ENCODE measurements at places on chromosomes 7 and 10.
A peak's percentile ranks its signal among the peaks of the same experiment; 100 is the strongest.

DNA sequence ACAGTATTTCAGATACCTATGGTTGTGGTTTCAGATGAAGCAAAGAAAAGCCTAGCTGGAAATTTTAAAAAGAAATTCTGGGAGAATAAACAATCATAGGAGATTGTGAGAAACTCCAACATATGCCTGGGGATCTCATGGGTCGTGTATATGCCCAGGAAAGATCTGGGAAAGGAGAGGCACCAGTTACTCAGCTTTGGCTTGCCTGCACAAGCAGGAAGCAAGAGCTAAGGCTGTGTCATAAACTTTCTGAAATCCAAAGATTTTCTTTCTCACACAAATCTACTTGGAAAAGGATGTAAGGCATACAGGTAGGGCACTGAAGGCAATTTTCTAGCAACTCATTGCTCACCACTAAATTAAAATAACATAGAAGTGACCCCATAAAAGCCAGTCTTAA lies 373.6 kb downstream of the CDC14C start:
- DNase-seq, result no peak

GRCh38 chr10:23419201-23419600 lies 19.7 kb upstream of the OTUD1 start:
- no peak for DNase-seq

DNA sequence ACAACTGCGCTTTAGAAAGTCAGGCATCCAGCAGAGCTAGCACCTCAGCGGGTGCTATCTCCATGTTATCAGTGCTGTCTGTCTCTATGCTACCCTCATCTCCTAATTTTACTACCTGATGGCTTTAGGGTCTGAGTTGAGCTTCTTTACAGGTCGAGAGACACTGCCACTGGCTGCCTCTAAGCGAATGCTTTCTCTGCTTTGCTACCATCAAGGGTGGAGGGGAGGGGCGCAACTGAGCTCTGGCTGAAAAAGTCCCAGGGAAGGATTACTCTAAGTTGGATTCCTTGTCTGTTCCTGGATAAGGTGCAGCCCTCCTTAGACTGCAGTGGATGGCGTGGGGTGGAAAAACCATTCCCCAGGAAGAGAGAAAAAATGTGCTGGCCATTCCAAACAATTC lies 105.7 kb downstream of the CDK14 start:
- DNase-seq, result no peak

DNA sequence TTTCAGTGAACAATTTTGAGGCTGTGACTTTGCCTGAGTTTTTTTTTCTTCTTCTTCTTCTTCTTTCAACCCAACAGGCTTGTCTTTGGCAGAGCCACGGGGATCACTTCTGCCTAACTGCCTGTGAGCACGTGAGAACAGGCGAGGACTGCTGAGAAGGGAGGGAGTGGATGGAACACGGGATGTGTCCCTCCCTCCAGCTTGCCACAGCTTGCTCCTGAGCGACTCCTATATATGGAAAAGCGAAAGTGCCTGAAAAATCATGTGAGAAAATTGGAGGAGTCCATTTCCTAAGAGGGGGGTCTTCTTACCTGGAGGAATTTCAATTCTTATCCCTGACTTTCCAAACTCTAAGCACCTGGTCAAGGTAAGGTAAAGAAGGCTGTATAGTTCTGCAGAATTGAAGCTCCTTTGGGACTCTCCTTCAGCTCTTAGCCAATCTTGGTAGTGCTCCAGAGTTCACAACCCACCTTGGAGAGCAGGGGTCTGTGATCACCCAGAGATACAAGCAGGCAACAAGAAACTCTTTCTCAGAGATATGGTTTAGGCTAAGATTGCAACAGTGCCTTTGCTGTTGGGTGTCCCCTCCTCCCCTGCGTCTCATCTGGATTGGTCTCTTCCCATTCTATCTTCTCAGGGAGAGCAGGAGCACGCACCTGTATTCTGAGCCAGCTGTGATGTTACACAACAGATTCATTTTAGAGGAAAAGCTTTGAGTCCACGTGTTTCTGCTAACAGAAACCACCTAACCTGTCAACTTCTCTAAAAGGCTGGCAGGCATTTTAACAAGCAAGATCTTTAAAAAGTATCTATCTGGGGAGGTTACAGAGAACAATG lies at the start of gene MAT1A:
Gene MAT1A (minus strand): TSS at position 208 of the 837 bp plus-strand sequence. CDS start 235 bp downstream, outside the sequence.
- no peak for DNase-seq

- DNase-seq, result peak; percentile 82
Observed at GRCh38 chr10:80462981-80463741, 9.1 kb downstream of the TSPAN14 start.

DNA sequence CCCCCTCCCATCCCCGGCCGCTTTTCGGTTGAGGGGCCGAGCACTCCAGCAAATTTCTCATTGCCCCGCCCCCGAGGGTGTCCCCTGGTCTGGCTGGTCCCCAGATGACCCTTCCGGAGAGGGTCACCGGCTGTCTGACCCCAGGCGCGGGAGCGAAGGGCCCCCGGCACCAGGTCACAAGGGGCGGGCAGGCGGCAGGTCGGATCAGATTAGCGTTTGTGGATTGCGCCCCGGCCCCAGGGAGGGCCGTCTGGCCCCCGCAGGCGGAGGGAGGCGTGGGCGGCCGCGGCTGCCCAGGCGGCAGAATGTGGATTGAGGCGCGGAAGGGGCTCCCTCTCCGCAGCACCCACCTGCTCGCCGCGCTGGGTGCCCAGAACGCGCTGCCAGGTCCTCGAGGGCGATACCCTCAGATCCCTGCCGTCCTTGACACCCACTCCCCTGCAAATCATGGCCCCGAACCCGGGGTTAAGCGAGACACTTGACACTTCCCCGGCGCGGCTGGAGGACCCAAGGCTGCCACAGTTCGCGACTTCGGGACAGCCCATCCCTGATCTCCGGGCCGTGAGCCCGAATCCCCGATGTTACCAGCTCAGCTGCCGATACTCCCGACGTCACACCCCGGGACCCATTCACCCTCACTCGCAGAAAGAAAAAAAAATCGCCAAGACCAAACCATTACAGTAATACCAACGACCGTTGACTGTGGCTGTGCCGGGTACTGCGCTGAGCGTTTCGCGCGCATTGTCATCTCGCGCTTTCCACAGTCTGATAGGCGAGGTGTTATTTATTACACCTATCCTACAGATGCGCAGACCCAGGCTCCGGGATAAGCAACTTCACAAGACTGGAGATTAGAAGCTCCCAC lies 953 bp downstream of the NODAL start:
- DNase-seq, result no peak

DNA sequence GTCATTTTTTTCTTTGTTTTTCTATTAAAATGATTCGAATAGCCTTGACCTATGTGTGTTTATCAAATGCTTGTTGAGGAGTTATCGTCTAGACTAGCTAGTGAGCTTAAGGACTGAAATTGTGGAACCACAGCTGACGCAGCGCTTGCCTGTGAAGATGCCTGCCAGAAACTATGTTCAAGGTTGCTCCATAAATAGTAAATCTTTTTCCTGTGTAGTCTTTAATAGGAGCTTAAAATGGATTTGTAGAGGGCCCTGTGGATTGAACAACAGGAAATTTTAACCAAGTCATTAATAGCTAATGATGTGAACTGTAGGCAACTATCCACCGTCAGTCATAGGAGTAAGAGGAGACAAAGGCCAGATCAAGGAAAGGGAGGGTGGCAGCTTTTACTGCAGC lies 145.1 kb downstream of the GNAI1 start:
- no peak for DNase-seq
